ENCODE measurements at places on chromosomes 16 and 17.

DNA sequence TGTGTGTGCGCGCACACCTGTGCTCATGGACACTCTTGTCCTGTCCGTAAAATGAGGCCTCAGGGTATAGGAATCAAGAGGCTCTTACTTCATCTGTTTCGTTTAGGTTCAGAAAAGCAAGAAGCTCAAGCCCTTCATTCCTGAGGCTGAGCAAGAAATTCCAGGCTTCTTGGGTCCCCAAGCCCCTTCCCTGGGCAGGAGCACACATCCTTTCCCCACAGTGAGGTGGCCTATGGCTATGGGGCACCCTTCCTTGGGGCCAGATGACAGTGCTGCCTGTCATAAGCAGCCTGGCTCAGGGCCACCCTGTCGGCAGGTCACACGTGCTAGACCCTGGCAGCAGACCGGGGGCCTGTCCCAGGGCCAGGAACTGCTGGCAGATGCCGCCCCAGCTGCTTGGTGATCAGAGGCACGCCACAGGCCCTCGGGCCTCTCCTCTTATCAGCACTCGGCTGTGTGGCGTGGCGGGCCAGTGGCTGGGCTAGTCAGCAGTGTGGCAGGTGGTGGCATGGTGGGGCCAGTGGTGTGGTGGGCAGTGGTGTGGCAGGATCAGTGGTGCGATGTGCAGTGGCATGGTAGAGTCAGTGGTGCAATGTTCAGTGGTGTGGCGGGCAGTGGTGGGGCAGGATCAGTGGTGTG is 50.2 kb downstream of the NKD1 start:
- DNase-seq: no peak

DNA sequence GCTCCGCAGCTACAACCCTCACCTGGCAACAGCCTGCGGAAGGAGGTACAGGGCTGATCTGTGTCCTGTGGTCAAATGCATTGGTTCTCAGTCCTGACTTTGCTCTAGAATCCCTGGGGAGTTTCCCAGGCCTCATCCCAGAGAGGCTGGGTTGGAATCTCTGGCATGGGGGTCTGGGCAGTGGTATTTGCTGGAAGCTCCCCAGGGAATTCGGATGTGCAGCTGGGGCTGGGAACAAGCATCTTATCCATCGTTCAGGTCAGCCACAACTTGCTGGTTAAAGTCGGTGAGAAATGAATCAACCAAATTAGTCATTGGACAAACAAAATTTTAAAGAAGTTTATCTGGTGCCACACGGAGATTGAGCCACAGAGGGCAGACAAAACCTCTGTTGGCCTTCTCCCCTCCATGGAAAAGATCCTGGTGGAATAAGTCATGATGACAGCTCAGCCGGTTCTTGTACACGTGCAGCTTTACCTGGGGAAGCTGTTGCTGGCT is 231.2 kb downstream of the FOXL1 start:
- DNase-seq: no peak

DNA sequence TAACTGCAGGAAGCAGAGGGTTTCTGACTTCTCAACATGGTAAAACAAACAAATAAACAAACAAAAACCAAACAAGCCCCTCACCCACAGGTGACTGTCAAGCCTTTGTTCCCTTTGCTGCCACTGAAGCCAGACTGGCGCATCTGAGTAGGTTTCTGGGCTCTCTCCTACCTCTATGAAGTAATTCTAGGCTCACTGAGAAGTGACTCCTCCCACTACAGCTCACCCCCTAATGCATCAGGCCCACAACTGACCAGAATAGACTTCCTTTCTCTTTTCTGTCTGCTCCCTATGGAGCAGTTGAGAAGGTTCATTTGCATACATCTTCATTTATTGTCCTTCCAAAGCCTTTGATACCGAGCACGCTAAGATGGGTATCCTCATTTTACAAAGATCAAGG is 77.0 kb upstream of the CCL2 start:
- DNase-seq: no peak

DNA sequence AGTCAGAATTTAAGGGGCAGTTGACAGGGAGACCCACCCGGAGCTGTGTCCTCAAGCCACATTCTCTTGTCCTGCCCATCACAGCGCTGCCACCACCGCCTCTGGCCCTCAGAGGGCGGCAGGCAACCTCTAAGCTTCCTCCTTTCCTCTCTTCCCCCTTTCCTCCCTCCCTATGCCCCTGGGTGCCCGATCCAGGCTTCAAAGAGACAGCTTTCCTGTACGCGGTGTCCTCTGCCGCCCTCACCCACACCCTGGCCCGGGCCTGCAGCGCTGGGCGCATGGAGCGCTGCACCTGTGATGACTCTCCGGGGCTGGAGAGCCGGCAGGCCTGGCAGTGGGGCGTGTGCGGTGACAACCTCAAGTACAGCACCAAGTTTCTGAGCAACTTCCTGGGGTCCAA is 23.5 kb downstream of the WNT9B start:
- no peak for DNase-seq

DNA sequence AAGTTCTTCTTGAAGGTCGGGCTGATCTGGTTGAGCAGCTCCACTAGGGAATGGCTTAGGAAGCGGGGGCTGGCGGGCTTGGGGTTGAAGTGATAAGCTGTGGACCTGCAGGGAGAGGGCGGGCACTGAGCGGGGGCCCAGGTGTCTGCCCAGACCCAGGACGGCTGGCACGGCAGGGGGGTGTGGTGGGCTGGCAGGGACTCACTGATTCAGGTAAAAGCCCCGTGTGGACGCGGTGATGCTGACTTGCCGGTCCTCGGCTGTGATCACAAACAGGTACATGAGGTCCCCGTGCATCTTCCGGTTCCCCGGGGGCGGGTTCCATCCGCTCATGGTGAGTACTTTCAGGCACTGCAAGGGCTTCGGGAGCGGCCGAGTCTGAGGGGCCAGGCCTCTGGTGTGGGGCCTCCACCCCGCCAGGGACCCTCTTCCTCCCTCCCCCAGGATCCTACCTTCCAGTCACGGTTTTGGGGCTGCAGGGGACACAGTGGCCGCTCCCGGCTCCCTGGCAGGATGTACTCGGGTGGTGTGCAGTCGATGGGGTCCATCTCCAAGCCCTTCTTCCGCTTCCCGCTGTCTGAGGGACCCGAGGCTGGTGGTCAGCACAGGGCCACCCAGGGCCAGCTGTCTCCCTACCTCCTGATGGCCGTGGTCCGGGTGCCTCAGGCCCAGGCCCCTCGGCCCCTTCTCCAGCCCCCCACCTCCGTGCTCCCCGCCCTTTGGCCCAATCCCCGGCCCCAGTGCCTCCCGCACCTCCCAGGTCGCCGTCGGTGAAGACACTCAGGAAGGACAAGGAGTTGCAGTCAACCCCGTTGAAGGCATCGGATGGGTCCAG is 10.2 kb downstream of the CLUH start:
- DNase-seq: no peak

DNA sequence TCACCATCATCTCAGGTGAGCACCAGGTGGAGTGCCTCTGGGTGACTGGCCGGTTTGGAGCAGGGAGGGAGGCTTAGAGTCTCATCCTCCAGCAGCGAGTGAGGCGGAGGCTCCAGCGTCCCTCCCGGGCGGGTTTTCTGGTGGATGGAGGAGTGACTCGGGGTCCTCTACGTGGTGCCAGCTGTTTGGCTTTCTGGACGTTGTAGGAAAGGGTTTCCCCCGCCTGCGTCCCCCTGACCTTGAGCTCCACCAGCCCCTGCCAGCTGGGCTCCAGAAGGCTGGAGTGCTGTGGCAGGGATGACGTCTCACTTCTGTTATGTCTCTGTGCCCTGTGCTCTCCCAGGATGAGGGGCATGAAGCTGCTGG is 522 bp downstream of the DNASE1 start:
- DNase-seq: no peak

GRCh38 chr17:74768069-74768762 is 7.9 kb downstream of the NAT9 start:
- DNase-seq: no peak

GRCh38 chr17:4449736-4450135 is 16.0 kb downstream of the SPNS3 start:
- DNase-seq: no peak

- no peak for DNase-seq
These were observed 16.5 kb downstream of the GLP2R start for GRCh38 chr17:9842057-9842758.

DNA sequence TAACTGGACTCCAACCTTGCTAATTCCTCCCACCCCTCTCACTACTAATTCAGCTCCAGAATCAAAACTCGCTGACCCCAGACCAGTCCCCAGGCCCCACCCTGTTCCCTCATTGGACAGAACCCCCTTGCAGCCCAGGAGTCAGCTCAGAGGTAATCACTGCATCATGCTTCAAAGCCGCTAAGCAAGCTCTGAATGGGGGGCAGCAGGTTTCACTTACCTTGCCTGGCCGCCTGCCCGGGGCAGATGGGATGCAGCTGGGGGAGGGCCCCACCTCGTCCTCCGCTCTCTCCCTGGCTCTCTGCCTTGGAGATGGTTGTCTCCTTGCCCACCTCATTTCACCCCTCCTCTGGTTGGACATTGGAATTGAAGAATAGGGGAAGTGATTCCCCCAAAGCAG is 4.8 kb upstream of the NGFR start:
- DNase-seq: no peak

- DNase-seq: no peak
These were observed 2.9 kb upstream of the RANGRF start for GRCh38 chr17:8285270-8286181.

DNA sequence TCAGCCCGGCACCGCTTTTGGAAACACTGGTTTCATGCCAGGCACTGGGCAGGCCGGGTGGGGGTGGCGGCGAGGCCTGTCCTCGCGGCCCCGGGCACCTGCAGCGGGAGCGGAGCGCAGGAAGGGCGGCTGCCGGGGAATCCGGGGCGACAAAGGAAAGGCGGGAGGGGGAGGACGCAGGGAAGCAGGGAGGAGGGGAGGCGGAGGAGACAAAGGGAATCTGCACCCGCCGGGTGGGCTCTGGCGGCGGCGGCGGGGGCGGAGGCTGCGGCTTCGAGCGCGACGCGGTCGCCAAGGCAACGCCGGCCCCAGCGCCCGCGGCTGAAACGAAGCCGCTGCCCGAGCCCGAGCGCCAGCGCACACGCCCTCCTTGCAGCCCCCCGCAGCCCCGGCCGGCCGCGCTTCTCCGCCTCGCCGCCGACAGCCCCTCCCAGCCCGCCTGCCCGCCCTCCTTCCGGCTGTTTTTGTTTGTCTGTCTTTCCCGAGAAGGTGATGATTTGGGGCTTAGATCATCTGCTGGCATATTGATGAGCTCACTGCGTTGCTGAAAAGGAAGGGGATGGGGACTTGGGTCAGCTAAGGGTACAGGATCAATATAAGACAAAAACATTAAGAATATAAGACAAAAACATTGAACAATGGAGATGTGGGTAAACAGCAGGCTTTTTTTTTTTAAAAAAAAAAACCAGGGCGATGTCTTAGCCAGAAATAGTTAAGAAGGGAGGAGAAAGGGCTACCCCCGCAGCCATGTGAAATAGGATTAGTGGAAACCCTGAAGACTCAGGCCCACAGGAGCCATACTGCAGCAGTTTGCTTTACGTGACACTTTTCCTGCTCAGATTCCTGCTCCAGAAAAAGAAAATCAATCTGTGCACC is 32.7 kb downstream of the CDK5R1 start:
- DNase-seq: no peak

- no peak for DNase-seq
These were observed 5.6 kb downstream of the CLN3 start for GRCh38 chr16:28486266-28486665.

DNA sequence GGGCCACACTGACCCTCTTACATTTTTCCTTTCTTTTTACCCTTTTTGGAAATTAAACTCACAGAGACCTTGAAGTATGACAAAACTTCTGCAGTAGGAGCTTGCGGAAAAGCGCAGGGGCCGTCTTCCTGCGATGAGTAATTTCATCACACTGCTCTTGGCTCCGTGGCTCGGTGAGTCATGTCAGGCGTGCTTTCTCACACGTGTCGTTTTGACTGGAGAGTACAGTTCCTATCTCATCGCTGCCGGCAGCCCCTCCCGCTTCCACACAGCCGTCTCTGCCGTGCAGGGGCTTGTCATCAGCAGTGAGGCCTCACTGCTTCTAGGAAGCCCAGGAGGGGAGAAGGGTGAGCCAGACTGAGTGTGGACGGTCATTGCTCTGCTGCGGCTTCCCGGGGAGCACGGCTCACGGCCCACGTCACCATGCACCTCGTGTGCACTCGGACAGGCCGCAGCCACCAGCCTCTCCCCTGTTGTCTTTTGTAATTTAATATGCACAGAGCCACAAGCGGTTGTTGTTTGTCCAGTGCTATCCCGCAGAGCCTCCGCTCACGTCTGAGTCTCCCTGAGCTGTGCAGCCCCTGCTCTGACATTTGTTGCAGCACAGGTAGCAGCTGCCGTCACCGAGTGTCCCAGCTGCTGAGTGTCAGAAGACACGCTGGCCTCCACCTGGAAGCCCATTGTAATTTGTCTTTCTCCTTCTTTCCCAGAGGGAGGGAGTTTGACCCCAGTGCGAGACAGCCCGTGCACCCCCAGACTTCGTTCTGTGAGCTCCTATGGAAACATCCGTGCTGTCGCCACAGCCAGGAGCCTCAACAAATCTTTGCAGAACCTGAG is 99.4 kb upstream of the CHMP6 start:
- peak; percentile 57 for DNase-seq

DNA sequence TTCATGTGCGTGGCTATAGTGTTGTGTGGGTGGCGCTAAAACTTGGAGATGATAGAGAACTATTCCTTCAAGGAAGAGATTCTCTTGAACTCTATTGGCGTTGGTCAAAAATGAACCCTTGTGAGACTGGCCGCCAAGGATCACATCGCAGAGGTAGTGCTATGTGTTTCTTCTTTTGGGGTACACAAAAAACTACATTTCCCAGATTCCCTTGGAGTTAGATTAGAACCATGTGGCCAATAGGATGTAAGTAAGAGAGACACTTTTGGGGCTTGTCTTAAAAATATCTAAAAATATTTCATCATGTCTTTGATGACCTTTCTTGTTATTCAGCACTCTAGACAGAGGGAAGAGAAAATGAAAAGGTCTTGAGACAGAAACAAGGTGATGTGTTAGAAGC is 25.4 kb upstream of the DYNLRB2 start:
- no peak for DNase-seq

DNA sequence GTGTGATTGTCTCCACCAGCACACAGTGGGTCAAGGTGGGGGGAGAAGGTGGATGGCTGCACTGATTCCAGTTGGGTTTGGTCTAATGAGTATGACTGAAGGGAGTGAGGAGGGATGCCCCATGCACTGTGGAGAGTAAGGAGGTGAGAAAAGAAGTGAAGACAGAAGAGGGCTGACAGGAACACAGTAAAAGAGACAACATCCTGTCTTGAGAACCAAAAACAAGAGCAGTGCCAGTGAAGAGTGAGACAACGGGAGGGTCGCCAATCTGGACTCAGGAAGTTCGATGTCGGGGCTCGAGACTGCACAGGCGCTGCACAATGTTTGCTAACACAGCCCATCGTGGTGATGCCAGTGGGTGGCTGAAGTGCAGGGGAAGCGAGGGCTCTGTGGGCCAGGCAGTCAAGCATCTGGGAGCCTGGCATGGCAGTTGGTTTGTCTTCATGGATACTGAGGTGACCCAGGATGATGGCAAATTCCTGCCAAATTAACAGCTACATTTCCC is 34.1 kb downstream of the DUSP14 start:
- DNase-seq: no peak
